Activated naive CD8-positive, alpha-beta T cell treated with anti-CD3 and anti-CD28 coated beads, Interleukin-2, amount 10 ng/mL, durations not matched to agents 7 days and 5 days (primary cell): ENCODE measurements at places on chromosomes 16 and 17. TPM values are rescaled to one million over a fixed set of nuclear protein-coding genes. Genes with fewer than 3 reads are reported as not detected.

Gene C17orf67
- total RNA-seq = 5.4 TPM

Gene CLEC10A
- 0.64 TPM for total RNA-seq

Gene CLEC18C
- total RNA-seq = 0.67 TPM

Gene TLK2
- total RNA-seq = 47.1 TPM

Gene UMOD
- not detected for total RNA-seq

Gene ASPA
- not detected for total RNA-seq

- peaks cover 12% of the 10 kb centered on the region for H3K4me1 ChIP-seq
- no peak overlapping the region for H3K4me3 ChIP-seq
- no peaks in the 10 kb centered on the region for H3K27me3 ChIP-seq
- H3K36me3 ChIP-seq = peaks cover 3% of the 10 kb centered on the region
- no peak for DNase-seq
Measured at GRCh38 chr17:20203761-20204263, 194.7 kb downstream of the SPECC1 start.

- H3K4me3 ChIP-seq = no peak overlapping the region
- H3K4me1 ChIP-seq = peaks cover 17% of the 10 kb centered on the region
- DNase-seq = no peak
Measured at GRCh38 chr17:43373356-43373755, 25.4 kb upstream of the ARL4D start.

- H3K36me3 ChIP-seq = peaks cover 20% of the 10 kb centered on the region
- H3K27me3 ChIP-seq = no peaks in the 10 kb centered on the region
- H3K4me3 ChIP-seq = no peak overlapping the region
- H3K27ac ChIP-seq = peak overlapping the region; percentile 66
- no peaks in the 10 kb centered on the region for H3K4me1 ChIP-seq
- no peak for DNase-seq
Measured at GRCh38 chr17:1890758-1891450, 61.1 kb downstream of the RPA1 start.

DNA sequence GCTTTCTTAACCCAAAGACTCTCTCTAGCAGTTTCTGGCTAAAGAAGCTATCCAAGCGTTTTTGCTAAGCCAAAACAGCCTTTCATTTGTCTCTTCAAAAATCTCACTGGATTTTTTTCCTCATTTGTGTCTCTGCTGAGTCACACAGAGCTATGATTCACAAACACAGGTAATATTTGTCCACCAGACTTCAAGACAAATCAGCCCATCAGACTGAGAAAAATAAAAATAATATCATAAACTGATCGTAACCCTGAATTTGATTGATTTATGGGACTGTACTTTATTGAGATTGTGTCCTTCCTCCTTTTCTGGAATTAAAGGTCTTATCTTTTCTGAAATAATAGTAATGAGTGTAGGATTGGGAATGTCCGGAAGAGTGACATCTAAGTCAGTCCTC, 25.8 kb downstream of the TRIM16 start:
- no peak for DNase-seq
- no peak overlapping the region for H3K4me3 ChIP-seq
- H3K36me3 ChIP-seq = peaks cover 14% of the 10 kb centered on the region
- H3K27ac ChIP-seq = no peak overlapping the region
- H3K4me1 ChIP-seq = peaks cover 10% of the 10 kb centered on the region
- no peaks in the 10 kb centered on the region for H3K27me3 ChIP-seq

DNA sequence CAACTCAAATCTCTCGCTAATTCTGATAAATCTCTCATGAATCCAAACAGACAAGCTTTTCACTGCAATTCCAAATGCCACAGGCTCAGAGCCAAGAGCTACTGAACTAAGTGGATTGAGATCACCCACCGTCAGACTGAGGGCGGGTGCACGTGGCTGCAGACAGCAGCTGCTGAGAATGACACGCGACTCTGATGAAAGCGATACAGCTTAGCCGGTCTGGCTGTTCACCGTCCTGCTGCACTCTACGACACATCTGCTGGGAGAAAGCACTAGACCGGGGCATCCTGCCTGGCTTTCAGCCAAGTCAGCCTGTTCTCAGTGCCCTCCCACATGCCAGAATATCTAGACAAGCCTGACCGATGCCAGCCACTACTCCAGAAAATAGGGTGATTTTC, 42.6 kb downstream of the KLHDC4 start:
- H3K27ac ChIP-seq = peak overlapping the region; percentile 38
- no peak for DNase-seq
- H3K27me3 ChIP-seq = no peaks in the 10 kb centered on the region
- H3K36me3 ChIP-seq = peaks cover 36% of the 10 kb centered on the region
- peaks cover 7% of the 10 kb centered on the region for H3K4me1 ChIP-seq

DNA sequence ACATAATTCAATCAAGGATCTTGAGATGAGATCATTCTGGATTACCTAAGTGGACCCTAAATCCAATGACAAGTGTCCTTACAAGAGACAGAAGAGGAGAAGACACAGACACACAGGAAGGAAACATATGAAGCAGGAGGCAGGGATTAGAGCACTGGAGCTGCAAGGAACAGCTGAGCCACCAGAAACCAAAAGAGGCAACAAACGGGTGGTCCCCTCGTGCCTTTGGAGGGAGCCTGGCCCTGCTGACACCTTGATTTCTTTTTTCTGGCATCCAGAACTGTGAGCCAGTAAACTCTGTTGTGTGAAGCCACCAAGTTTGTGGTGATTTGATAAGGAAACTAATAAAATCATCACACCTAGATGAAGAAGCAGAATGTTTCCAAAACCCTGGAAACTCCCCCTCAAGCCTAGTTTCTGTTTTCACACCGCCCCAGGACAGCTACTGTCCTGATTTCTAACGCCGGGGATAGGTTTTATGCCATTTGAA, 115.2 kb downstream of the PITPNC1 start:
- H3K36me3 ChIP-seq = peaks cover 13% of the 10 kb centered on the region
- DNase-seq = no peak
- no peaks in the 10 kb centered on the region for H3K27me3 ChIP-seq
- peaks cover 18% of the 10 kb centered on the region for H3K4me1 ChIP-seq

- no peak for DNase-seq
- no peaks in the 10 kb centered on the region for H3K4me1 ChIP-seq
- peaks cover 11% of the 10 kb centered on the region for H3K27me3 ChIP-seq
- H3K27ac ChIP-seq = no peak overlapping the region
- H3K36me3 ChIP-seq = no peaks in the 10 kb centered on the region
Measured at GRCh38 chr16:48091117-48091516, 64.7 kb downstream of the ABCC12 start.

DNA sequence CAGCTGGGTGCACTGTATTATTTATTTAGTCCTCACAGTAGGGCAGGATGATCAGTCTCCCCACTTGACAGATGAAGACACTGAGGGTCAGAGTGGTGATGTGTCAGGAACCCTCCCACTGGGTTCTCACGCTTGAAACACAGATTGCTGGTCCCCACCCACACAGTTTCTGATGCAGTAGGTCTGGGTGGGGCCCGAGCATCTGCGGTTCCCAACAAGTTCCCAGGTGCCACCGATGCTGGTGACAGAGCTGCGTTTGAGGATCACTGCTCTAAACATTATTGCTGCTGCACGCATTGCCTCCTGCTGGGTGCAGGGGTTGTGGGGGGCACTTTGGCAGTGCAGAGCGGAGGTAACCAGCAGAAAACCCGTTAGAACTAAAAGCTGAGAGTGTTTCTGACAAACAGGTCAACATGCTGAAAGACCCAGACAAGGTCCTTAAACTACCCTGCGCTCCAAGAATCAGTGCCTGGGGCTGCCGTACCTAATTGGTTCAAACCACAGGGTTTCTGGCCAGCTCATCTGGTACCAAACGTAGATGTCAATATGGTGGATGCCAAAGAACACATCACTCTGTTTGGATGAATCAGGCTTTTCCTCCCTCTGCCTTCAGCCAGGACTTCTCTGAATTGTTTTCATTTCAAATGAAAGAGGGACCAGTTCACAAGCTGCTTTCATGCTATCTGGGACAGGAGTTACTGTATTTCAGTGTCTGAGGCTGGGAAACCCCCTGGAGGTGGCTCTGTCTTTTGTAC, 76.0 kb downstream of the ABCC1 start:
- H3K36me3 ChIP-seq = peaks cover 16% of the 10 kb centered on the region
- peaks cover 14% of the 10 kb centered on the region for H3K4me1 ChIP-seq
- no peak overlapping the region for H3K27ac ChIP-seq
- no peak overlapping the region for H3K4me3 ChIP-seq

DNA sequence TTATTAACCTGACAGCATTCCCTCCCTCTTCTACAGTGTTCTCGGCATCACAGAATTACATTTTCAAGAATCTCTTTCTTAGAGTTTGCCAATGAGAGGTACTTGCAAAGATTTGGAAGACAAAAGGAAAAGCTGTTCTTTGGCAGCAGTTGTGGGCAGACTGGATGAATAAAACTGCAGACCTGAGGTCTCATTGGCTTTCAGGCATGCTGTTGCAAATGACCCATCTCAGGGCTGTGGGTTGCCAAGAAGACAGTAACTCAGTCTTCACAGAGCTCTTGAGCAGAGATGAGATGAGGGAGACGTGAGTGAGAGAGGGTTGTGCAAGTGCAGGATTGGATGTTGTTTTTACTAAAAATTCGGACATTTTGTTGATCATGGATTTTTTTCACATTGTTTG, 11.3 kb upstream of the USP31 start:
- H3K27ac ChIP-seq = no peak overlapping the region
- H3K27me3 ChIP-seq = peaks cover 24% of the 10 kb centered on the region
- DNase-seq = no peak
- peaks cover 6% of the 10 kb centered on the region for H3K4me1 ChIP-seq
- H3K36me3 ChIP-seq = no peaks in the 10 kb centered on the region

- no peaks in the 10 kb centered on the region for H3K27me3 ChIP-seq
- H3K27ac ChIP-seq = no peak overlapping the region
- no peaks in the 10 kb centered on the region for H3K4me1 ChIP-seq
- H3K36me3 ChIP-seq = no peaks in the 10 kb centered on the region
- DNase-seq = no peak
Measured at GRCh38 chr16:89084814-89085612, 8.6 kb upstream of the ACSF3 start.

GRCh38 chr16:64450177-64450576, 671.7 kb downstream of the CDH11 start:
- no peak for DNase-seq
- no peaks in the 10 kb centered on the region for H3K27me3 ChIP-seq
- H3K36me3 ChIP-seq = no peaks in the 10 kb centered on the region
- H3K27ac ChIP-seq = no peak overlapping the region

DNA sequence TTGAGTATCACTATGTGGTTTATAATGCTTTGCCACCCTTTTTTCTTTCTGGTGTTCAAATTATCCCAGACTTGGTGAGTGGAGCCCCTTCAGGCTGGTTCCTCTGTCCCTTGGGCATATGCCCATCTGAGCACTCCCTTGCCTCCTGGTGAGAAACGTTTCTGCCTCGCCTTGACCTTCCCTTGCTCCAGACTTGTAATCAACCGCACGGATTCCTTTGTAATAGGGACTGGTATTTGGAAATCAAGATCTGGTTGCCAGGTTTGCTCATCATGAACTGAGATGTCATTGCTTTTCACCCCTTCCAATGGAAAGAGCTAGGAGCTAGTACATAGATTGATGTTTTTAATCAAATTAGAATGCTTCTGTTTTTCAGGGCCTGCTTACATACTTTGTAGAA, 43.7 kb downstream of the SEC14L1 start:
- H3K27me3 ChIP-seq = no peaks in the 10 kb centered on the region
- H3K36me3 ChIP-seq = peaks cover 15% of the 10 kb centered on the region
- H3K4me3 ChIP-seq = no peak overlapping the region
- DNase-seq = no peak
- peaks cover 52% of the 10 kb centered on the region for H3K4me1 ChIP-seq

DNA sequence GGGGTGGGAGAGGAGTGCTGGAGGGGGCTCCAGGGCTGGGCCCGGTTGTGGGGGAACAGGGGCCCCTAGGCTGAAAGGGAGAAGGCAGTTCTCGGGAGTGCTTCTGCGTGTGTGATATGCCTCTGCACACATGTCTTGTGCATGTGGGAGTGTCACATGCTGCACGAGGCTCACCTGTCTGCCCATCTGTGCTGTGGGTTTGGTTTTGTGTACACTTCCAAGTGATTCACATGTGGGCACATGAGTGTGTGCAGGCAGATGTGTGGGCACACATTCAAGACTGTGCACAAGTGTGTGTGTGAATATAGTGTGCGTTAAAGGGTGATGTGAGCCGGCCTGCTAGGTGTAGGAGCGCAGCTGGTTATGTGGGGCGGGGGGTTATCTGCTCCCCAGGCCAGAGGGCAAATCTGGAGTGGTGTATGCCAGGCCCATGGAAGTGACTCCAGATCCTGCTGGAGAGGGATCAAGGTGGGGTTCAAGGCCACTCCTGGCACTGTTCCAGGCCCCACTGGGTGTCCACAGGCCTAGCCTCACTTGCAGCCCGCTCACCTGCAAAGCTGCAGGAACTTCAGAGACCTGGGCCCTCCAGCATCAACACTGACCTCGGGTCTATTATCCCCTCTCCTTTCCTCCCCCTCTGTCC, 3.8 kb upstream of the BAHCC1 start:
- H3K4me1 ChIP-seq = peaks cover 10% of the 10 kb centered on the region
- no peak overlapping the region for H3K4me3 ChIP-seq
- no peaks in the 10 kb centered on the region for H3K36me3 ChIP-seq
- H3K27me3 ChIP-seq = peaks cover 57% of the 10 kb centered on the region
